ENCODE measurements at places on chromosomes 1 and 21.

DNA sequence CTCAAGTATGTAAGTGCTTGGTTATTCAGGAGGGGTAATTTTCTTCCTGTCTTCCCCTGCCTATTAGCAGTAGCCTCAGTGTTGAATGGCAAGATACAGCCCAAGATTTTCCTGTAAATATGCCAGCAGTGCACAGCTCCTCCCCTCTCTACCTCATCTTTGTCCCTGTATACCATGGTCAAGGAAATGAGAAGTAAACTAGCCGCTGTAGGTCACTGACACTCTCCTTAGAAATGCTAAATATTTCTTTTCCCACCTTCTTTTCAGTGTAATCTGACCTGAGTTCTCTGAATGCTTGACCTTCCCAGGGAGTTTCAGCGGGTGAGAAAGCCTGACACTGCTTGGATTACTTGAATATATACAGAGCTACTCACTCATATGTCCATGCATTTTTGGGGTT, 84.1 kb upstream of the ZNF326 start:
- DNase-seq: no peak

- no peak for DNase-seq
These were observed 9.9 kb downstream of the OTUD3 start for GRCh38 chr1:19892129-19892528.

GRCh38 chr1:246208105-246208504, 299.0 kb downstream of the SMYD3 start:
- no peak for DNase-seq

GRCh38 chr1:244414543-244414942, 37.2 kb downstream of the ADSS2 start:
- no peak for DNase-seq

DNA sequence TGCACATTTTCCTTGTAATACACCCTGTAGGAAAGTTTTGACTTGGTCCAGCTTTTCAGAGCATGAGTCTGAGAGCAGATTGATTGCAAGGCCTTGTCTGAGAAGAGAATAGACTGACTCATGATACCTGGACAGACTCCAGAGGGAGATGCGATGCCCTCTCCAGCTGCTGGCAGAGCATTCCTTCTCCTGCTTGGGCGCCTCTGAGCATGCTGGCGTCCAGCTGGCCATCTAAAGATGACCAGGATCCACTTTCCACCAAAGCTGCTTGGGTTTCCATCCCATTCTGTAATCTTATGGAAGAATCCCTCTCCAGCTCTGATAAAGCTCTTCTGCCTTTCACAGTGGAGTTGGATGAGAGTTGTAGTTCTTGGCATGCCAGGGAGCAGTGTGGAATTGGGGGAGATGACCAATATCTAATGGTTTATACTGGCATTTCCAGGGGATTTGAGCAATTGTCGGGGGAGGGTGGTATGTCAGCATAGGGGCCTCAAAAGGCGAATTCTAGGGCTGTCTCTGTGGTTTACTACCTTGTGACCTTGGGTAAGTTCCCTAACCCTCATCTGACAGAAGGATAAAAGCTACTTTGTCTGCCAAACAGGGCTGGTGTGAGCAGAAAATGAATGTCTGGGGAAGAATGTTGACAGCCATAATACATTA, 19.5 kb downstream of the SZRD1 start:
- no peak for DNase-seq

- DNase-seq: no peak
These were observed 26.1 kb downstream of the CR1L start for GRCh38 chr1:207670997-207671396.

- DNase-seq: no peak
These were observed 209.9 kb downstream of the GRIK3 start for GRCh38 chr1:36824390-36824861.

DNA sequence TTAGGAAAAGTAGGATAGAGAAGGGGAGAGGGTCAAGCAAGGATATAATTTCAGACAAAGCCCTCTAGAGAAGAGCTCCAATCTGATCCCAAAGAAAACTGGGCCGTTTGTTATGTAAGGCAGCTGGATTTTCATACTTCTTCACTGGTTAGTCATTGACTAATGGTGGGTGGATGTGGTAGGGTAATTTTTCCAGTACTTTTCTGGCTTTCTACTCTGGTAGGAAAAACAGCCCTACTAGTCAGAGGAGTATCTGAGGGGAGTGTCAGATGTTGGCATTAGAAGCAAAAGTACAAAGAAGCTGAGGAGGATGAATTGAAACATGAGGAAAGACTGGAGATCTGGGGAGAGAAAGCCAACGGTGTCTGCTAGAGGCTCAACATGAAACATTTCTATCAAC, 145.3 kb downstream of the TNFSF18 start:
- DNase-seq: no peak

- no peak for DNase-seq
These were observed 23.8 kb upstream of the CPLANE2 start for GRCh38 chr1:16260814-16261213.

DNA sequence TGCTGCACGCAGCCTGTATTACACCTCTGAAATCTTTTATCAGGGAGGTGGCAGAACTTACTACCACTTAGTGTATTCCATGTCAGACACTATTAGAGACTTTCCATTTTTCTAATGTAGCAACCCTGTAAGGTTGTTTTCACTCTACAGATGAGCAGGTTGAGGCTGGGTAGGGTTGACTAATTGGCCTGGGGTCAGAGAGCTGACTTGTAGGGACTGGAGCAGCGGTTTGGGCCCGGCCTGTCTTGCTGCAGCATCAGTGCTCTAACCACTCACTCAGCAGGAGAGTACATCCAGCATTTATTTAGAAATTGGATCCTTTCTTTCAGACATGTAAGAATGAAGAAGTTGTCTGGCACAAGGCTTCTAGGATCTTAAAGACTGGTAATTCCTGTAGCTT, 25.7 kb upstream of the NBL1 start:
- no peak for DNase-seq

DNA sequence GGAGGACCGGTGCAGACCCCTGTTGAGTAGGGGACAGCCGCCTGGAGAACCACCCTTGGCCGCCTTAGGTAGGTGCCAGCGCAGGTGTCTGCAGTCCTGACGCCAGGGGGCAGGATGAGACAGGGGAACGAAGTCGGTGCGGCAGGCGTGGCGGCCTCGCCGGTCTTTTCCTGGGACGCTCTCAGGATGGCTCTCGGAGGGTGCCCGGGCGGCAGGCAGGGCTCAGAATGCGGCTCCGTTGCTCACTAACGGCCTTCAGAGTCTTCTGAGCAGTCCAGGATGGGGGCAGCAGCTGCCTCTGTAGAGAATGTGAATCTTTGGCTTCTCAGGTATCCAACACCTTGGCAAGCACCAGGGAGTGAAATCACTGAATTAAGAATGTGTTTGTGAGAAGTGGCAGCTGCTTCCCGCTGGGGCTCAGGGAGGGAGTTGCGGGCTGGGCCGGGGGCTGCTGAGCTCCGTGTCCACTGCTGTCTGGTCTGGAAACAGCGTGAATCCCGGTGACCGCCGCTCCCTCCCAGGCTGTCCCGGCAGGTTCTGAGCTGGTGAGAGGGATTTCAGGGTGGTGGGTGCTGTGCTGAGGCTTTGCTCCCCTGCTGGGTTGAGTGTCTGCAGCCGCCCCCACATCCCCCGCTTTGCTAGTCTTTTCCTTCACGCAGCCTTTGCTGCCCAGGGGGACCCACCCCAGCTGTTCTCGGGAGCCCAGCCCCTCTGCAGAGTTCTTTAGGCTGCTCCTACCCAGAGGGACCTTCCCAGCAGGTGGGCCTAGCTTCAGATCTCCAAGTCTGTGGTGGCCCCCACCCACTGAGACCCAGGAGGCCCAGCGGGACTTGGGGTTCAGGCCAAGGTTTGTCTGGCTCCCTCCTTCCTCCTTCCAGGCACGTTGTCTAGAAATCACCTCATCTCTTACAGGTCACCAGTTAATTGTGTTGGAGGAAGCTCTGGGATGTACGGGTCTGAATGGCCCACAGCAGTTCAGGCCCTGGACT, 11.1 kb upstream of the C1orf174 start:
- peak; percentile 24 for DNase-seq

DNA sequence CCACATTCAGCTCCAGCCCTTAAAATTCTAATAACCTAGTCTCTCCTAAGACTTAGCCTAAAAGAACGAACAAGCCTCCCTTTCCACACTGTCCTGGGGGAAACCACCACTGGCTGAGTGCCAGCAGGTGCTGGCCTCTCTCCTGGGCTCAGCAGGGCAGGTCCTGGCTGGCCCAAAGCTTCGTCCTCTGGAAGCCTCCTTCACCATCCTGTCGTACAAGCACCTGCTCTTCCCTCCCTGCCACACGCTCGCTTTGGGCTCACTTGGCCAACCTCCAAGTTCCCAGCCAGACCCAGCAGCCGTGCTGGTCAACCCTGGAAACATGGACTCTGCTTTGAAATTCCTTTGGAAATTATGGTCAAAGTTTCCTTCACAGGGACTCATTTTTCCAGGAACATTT, 58.2 kb upstream of the SLC25A33 start:
- DNase-seq: no peak

DNA sequence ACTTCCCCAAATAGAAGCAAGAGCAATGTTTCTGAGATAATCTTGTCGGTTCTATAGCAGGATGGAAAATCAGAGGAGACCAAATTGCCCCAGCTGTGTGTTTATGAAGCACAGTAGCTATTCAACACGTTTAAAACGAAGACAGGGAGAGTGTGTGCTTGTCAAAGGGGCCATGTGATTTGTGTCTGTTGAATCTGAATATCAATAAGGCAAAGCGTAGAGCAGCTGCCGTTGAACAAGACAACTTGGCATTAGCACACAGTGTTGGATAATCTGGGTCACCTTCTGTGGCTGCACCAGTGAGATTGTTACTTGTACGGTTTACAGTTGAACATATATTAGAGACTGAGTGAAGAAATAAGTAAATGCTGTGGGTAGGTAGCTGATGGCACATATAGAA, 1.0 kb downstream of the CRB1 start:
- no peak for DNase-seq

GRCh38 chr1:50697440-50698421, 262.3 kb downstream of the FAF1 start:
- no peak for DNase-seq

DNA sequence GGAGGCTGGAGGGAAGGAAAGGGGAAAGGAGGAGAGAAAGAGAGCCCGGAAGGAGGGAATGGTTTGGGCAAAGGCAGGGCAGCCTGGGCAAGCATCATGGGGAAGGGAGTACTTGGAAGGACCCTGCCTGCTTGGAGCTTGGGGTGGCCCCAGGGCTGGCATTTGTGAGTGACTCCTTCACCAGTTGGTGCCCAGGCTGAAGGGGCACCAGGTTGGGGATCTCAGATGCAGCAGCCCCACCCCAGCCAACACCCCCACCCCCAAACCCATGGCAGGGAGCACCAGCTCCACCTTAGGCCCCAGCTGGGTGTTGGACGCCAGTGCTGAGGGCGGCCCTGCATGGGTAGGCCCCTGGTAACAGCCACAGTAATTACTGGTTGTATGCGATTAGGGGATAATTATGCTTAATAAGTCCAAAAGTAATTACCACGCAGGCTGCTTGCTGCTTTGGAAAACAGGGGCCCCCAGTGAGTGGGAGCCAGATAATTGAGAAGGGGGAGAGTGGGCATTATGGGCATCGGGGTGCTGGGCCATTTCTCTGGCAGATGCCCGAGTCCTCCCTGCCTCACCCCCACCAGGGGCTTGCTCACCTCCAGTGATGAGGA, 78.3 kb downstream of the VWA5B1 start:
- no peak for DNase-seq

- no peak for DNase-seq
These were observed 148.4 kb downstream of the SYT2 start for GRCh38 chr1:202561726-202562443.

- no peak for DNase-seq
These were observed 1.4 kb upstream of the ARF1 start for GRCh38 chr1:228081144-228081543.

DNA sequence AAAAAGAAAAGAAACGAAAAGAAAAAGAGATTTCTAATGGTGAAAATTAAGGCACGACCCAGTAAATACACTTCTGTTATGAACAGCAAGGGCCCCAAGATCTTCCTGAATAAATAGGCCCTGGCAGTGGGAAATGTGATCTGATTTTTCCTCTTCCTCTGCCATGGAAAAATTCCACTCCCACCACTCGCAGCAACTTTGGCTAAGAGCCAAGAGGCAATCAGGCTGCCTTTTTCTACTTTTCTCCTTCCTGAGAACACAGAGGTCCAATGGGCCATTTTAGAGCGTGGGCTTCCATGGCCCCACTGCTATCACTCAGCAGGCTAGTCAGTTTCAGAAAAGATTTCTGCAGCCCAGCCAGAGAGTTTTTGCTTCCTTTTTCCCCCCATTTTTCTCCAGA, 33.7 kb upstream of the AK4 start:
- no peak for DNase-seq

- no peak for DNase-seq
These were observed 211.0 kb upstream of the DMRTA2 start for GRCh38 chr1:50634251-50634650.

DNA sequence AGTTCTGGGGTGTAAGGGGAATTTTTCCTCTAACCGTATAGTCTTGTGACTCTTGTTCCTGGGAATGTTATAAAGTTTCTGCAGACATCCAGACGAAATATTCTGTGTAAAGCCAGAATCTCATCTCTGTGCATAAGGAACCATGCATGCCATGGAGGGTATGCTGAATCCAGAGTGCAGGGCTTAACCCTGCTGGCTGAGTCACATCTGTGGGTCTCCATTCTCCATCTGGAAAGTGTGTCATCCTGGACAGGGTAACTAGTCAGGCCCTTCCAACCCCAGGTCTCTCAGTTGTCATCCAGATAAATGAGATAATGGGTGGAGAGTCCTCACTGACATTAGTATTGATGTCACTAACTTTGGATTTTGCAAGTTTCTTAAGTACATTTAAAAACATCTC, 48.8 kb downstream of the ATP5PO start:
- DNase-seq: no peak

- no peak for DNase-seq
These were observed 633.5 kb downstream of the PTPRU start for GRCh38 chr1:29869802-29870201.

- no peak for DNase-seq
These were observed 21.8 kb downstream of the NRDC start for GRCh38 chr1:51856745-51857144.

DNA sequence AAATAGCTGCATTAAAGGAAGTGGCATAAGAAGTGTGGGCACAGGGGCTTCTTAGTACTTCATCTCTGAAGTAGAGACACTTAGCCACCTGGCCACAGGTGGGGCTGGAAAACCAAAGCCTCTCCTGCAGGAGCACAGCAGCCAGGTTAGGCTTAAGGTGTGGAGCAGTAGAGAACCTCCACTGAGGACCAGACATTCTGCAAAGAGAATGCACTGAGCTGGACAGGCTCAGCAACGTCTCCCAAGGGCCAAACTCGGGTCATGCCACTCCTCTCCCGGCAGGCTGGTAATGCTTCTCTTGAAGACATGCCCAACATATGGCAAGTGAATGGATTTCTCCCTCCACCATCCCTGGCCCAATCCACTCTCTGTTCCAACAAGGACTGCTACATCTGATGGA, 33.0 kb upstream of the LRRC38 start:
- no peak for DNase-seq

- no peak for DNase-seq
These were observed 1.7 kb upstream of the CCNL2 start for GRCh38 chr1:1400576-1401456.
